ENCODE measurements at places on chromosomes 3 and 15.

DNA sequence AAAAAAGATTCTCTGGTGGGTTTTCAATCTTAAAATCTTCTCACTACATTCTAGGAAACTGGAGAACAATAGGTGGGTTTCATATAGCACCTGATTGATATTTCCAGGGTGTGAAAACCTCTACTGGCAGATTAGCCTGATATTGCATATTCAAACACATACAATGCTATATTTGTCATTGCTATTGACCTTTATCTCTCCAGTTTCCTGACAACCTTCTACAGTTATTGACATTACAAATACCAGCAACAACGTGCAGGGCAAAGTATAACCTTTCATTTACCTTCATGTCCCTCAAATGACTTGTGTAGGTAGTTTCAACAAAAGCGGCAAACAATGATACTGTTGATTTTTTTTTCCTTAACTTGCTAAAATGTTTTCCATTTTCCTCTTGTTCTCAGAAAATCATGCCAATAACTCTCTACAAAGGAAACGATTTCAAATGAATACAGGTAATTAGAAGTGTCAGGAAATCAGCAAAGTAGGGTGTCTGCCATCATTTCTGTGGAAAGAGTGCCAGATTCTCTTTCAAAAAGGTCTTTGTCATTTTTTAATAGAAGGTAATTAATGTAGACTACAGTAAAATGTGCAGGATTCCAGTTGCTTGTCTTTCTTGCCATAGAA lies 72.6 kb upstream of the CDIN1 start:
- no peak for DNase-seq

- no peak for DNase-seq
These were observed at the start of gene PAQR5 for GRCh38 chr15:69298697-69299441. PAQR5 (plus strand) TSS chr15:69298912; CDS start chr15:69360081, 61,169 bp downstream.

DNA sequence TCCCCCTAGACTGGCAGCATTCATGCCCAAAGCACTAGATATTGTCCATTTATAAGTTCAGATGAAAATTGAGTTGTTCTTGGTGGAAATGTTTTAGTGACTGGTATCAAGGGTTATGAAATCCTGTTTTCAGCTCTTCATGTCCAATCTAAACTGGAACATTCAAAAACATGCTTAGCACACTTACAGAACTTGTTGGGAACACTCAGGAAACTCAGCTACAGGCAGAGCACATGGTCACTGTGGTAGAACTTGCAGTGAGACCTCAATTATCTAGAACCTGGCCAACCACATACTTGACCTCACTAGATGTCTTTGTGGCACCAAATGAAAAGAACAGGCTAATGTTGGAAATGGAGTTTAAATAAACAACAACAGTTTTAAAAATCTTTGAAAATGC lies 88.8 kb downstream of the SMAD3 start:
- DNase-seq: no peak

- DNase-seq: no peak
These were observed 36.3 kb downstream of the APBA2 start for GRCh38 chr15:28921919-28922706.

- no peak for DNase-seq
These were observed 35.4 kb downstream of the ARHGAP31 start for GRCh38 chr3:119329551-119329950.

GRCh38 chr3:70982700-70983140 lies 600.8 kb downstream of the FOXP1 start:
- no peak for DNase-seq

GRCh38 chr3:178182337-178182779 lies 353.9 kb upstream of the KCNMB2 start:
- no peak for DNase-seq
